Hypothalamus (tissue), 51 donors: ENCODE measurements at places on chromosomes 7 and 10.

GRCh38 chr10:10792681-10793080, 225.0 kb upstream of the CELF2 start:
- no peak for DNase-seq

GRCh38 chr10:112874982-112875381, 75.1 kb upstream of the TCF7L2 start:
- no peak for DNase-seq

DNA sequence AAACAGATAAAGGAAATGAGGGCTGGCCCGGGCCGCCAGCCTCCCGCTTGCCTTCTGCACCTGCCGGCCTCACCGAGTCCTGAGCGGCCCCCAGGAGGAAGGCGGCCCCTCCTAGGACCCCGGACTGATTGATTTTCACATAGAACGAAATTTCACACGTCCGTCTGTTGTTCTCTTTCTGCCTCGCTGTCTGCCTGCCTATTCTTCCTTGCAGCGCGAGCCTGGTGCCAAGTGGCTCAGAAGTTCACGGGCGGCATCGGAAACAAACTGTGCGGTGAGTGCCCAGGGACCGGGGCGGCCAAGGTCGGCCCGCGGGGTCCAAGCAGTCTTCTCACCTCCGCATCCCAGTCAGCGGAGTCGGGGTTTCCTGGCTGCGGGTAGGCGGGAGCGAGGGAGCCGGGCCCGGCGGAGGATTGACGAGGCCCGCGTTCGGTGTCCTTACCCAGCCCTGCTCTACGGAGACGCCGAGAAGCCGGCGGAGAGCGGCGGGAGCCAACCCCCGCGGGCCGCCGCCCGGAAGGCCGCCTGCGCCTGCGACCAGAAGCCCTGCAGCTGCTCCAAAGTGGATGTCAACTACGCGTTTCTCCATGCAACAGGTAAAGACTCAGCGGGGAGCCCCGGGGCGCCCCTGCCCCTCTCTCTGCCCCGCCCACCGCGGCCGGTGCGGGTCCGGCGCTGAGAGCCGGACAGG, 967 bp downstream of the GAD2 start:
- DNase-seq = no peak

GRCh38 chr7:116353647-116354046, 143.3 kb downstream of the TES start:
- no peak for DNase-seq

GRCh38 chr7:4738711-4739527, 36.5 kb upstream of the AP5Z1 start:
- peak; percentile 23 for DNase-seq

DNA sequence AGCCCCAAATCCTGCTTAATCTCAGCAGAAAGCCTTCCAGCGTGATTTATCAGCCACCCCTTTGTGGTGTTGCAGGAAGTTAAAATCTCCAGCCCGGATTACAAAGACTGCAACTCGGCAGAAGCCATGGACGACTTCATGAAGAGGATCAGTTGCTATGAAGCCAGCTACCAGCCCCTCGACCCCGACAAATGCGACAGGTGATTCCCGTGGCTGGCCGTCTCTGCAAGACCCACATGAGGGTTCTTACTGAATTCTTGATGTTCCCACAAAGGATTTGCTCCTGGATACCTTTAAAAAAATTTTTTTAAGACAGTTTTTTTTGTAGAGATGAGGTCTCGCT, 16.7 kb downstream of the PFKFB3 start:
- no peak for DNase-seq

DNA sequence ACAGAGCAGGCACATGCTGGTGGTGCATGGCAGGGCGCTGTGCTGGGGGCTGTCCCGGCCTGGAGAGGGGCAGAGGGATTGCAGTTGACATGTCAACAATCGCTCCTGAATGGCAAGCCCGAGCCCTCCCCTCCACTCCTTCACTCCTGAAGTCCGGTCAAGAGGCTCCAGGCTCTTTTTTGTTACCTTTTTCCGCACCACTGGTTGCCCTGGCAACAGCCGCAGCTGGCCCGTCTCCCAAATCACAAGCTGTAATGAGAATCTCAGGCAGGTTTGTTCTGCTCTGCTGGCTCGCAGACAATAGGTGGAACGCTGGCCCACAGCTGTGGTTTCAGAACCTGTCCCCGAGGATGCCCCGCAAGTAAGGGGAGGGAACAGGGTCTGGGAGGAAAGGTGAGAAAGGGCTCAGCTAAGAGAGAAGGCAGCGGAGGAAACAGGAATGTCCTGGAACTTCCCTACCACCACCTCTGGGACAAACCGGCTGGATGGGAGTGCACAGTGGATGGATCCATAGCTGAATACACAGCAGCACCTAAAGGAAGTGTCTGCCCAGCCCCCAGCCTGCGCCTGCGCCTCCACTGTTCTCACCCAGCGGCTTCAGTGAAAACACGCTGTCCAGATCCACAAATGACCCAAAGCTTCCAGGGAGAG, 58.9 kb downstream of the CALML3 start:
- peak; percentile 46 for DNase-seq

DNA sequence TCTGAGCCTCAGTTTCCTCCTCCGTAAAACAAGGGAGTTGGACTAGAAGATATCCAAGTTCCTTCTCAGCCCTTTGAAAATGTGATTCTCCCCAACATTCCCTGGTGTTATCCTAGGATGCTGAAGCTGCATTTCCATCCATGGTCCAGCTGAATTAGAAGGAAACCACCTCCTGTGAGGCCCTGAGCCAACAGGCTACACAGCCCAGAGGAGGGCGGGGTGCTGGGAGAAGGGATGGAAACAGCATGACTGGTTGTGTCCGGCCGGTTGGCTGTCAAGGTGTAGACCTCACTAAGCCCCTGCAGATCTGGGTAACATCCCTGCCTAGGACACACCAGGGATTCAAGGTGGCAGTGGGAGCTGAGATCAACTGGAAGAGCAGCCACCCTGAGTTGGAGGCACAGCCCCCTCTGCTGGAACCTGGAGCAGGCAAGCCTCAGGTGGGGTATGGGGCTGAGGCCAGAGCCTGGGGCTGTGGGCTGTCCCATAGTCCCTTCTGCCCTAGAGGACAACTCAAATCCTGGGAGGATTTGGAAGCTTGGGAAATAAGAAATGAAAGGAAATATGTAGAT, 72.0 kb downstream of the PAX2 start:
- DNase-seq = no peak

DNA sequence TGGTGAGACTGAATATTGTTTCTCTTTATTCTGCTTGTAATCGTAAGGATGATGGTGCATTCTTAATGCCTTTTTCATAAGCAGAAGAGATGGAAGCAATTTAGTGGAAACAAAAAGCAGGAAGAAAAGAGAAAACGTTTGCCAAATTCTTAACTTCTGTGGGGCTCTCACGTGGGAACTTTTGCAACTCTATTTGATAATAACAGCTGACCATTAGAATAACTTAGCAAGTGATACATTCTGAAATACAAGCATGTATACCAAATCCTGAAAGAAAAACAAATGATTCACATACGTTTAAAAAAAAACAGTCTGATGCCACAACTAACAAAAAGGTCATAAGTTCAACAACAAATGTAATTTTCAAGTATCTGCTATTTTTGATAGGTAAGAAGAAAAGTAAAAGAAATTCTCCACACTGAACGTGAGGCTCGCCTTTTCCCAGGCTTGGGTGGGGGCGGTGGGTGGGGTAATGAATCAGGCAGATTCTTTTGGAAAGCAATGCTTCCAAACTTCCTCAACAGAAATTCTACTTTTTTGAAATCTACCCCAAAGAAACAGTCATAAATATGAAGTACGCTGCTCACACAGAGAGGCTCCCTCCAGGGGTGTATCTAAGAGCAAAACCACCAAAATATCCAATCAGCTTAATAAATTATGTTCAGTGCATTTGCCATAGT, 446.2 kb upstream of the MGMT start:
- no peak for DNase-seq

DNA sequence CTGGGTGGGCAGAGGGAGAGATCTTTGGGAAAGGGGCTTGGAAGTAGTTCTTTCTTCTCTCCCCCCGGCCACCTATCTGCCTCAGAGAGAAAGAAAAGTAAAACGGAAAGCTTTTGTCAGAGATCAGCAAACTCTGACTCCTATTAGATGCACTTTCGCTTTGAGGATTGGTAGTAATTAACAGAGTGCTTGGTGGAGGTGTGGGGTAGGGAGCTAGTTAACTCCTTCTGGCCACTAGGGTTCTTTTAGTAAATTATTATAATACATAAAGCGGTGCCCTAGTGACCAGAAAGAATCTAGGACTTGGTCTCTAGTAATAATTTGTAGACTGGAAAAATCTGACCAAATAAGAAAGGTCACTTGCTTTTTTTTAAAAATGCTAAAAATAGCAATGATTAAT, 54.6 kb downstream of the CPVL start:
- DNase-seq = no peak

DNA sequence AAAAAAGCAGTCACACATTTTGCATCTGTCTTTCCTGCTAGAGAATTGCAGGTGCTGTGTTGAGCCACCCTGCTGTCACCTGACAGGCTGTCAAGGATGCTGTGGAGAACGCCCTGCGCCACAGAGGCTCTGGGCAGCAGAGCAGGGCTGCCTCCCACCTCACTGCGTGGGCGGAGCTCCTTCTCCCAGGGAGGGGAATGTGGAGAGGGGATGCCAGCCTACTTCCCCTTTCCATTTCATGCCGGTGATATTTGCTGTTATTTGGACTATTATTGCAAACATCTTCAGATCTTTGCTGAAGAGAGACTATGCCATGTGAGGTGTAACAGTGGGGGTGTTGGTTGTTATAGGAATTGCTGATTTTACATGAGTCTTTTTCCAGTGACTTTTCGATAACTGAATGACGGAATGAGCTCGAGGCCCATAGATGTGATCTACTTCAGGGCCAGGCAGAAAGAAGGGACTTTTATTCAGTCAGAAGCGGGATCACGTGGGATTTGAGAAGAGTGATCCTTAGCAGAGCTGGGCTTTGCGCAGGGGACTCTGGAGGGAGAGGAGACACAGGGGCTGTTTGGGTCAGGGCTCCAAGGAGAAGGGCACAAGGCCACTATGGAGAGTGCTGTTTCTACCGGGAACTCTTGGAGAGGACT, 13.6 kb upstream of the PRKAG2 start:
- DNase-seq = no peak
